ENCODE measurements at places on chromosomes 16 and 17. TPM values are rescaled to one million over a fixed set of nuclear protein-coding genes. Genes with fewer than 3 reads are reported as not detected.

- DNase-seq, result no peak
- H3K36me3 ChIP-seq, result no peaks in the 10 kb centered on the region
- H3K27ac ChIP-seq, result peak overlapping the region; percentile 47
- no peaks in the 10 kb centered on the region for H3K27me3 ChIP-seq
- no peak overlapping the region for H3K4me3 ChIP-seq
Observed at GRCh38 chr17:48484850-48485249, 46.0 kb downstream of the HOXB1 start.

DNA sequence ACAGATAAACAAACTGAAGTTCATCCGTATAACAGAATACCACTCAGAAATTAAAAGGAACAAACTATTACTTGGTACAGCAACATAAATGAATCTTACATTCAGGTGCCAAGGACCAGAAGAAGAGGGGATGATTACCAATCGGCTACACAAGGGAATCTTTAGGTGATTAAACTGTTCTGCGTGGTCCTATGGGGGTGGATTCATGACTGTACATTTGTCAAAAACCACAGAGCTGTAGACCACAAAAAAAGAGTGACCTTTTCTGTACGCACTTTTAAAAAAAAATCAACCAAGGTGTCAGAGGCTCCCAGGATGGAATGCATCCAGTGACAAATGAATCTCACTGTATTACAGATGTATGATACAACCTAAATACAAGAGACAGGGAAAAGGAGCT is 110.8 kb downstream of the CDYL2 start:
- peaks cover 48% of the 10 kb centered on the region for H3K27me3 ChIP-seq
- H3K4me3 ChIP-seq, result no peak overlapping the region
- H3K36me3 ChIP-seq, result no peaks in the 10 kb centered on the region
- H3K27ac ChIP-seq, result no peak overlapping the region
- no peaks in the 10 kb centered on the region for H3K4me1 ChIP-seq
- DNase-seq, result no peak

DNA sequence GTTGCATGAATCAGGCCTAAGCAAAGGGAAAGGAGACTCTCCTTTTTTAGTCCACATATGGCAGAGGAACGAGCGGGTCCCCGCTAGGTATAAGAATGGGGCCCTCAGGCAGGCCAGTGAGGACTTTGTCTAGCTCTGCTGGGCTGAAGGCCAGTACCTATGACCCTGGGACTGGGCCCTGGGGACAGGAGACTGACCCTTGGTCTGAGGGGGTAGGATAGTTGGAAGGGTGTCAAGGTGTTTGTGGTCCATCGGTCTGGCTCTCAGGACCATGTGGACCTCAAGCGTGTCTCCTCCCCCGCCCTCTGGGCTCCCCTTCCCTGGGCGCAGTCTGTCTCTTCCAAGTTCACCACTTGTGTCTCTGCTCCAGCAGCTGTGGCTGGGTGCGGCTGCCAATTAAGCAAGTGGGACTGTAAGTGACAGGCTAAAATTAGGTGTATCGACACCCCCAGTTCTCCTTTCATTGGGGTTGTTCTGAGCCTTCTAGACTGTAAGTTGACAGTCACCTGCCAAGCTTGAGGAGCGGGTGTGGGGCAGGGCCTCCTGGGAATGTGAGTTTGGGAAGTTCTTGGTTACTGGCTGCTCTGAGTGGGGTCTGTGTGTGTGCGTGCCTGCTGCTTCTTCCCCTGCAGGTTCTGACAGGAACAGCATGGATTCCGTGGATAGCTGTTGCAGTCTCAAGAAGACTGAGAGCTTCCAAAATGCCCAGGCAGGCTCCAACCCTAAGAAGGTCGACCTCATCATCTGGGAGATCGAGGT is 24.5 kb downstream of the AKAP1 start:
- H3K36me3 ChIP-seq, result peaks cover 16% of the 10 kb centered on the region
- no peak overlapping the region for H3K27ac ChIP-seq
- peaks cover 13% of the 10 kb centered on the region for H3K4me1 ChIP-seq
- H3K27me3 ChIP-seq, result no peaks in the 10 kb centered on the region
- no peak overlapping the region for H3K4me3 ChIP-seq

- H3K4me1 ChIP-seq, result peaks cover 5% of the 10 kb centered on the region
- no peaks in the 10 kb centered on the region for H3K36me3 ChIP-seq
- no peak for DNase-seq
Observed at GRCh38 chr16:52573365-52574299, 26.7 kb upstream of the TOX3 start.

DNA sequence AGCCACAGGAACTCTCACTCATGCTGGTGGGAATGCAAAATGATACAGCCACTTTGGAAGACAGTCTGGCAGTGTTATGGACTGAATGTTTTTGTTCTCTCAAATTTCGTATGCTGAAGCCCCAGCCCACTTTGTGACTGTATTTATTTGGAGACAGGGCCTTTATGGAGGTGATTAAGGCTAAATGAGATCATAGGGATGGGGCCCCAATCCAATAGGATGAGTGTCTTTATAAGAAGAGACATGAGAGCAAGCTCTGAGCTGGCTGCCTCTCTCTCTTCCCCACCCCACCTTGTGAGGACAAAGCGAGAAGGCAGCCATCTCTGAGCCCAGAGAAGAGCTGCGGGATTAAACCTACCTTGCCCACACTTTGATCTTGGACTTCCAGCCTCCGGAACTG is 21.9 kb upstream of the RAI1 start:
- peaks cover 7% of the 10 kb centered on the region for H3K4me1 ChIP-seq
- H3K4me3 ChIP-seq, result no peak overlapping the region
- no peak overlapping the region for H3K27ac ChIP-seq
- no peaks in the 10 kb centered on the region for H3K36me3 ChIP-seq
- H3K27me3 ChIP-seq, result peaks cover 1% of the 10 kb centered on the region
- DNase-seq, result no peak

- H3K27ac ChIP-seq, result no peak overlapping the region
- H3K4me3 ChIP-seq, result no peak overlapping the region
- H3K27me3 ChIP-seq, result no peaks in the 10 kb centered on the region
Observed at GRCh38 chr16:19389246-19389645, 28.4 kb upstream of the TMC5 start.

GRCh38 chr17:78069695-78070094 is 58.9 kb downstream of the TMC6 start:
- H3K27ac ChIP-seq, result no peak overlapping the region
- DNase-seq, result no peak
- H3K36me3 ChIP-seq, result peaks cover 35% of the 10 kb centered on the region
- H3K27me3 ChIP-seq, result no peaks in the 10 kb centered on the region
- no peak overlapping the region for H3K4me3 ChIP-seq

GRCh38 chr17:82870091-82870491 is 30.3 kb upstream of the ZNF750 start:
- peaks cover 15% of the 10 kb centered on the region for H3K36me3 ChIP-seq
- DNase-seq, result no peak
- no peak overlapping the region for H3K27ac ChIP-seq
- peaks cover 38% of the 10 kb centered on the region for H3K4me1 ChIP-seq
- no peaks in the 10 kb centered on the region for H3K27me3 ChIP-seq

- no peak overlapping the region for H3K27ac ChIP-seq
- H3K4me3 ChIP-seq, result no peak overlapping the region
- H3K36me3 ChIP-seq, result no peaks in the 10 kb centered on the region
- H3K27me3 ChIP-seq, result no peaks in the 10 kb centered on the region
Observed at GRCh38 chr16:59719121-59719520, 985.0 kb upstream of the GOT2 start.

GRCh38 chr16:88541831-88542616 is 28.2 kb upstream of the ZC3H18 start:
- H3K27ac ChIP-seq, result no peak overlapping the region
- DNase-seq, result no peak
- H3K4me3 ChIP-seq, result no peak overlapping the region
- peaks cover 39% of the 10 kb centered on the region for H3K27me3 ChIP-seq
- peaks cover 2% of the 10 kb centered on the region for H3K4me1 ChIP-seq

- H3K27ac ChIP-seq, result no peak overlapping the region
- no peak for DNase-seq
- H3K4me3 ChIP-seq, result no peak overlapping the region
- no peaks in the 10 kb centered on the region for H3K36me3 ChIP-seq
- peaks cover 5% of the 10 kb centered on the region for H3K4me1 ChIP-seq
Observed at GRCh38 chr17:5895276-5895675, 174.9 kb upstream of the WSCD1 start.

DNA sequence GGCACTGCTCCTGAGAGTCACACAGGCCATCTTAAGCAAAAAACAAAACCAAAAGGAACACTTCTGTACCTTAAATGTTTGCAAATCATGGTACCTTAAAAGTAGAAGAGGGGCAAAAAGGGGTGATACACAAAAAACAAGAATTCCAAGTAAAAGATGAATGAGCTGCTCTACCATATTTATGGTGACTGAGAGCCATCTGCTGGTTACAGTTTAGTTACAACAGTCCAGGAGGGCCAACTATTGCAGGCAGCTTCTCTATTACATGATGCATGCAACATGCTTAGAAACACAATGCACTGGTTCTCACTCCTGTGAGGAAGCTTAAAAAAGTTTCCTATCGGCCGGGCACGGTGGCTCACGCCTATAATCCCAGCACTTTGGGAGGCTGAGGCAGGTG is 53.5 kb downstream of the STX8 start:
- H3K27ac ChIP-seq, result no peak overlapping the region
- no peak overlapping the region for H3K4me3 ChIP-seq
- H3K36me3 ChIP-seq, result no peaks in the 10 kb centered on the region
- DNase-seq, result no peak
- no peaks in the 10 kb centered on the region for H3K27me3 ChIP-seq
- peaks cover 25% of the 10 kb centered on the region for H3K4me1 ChIP-seq

- H3K27me3 ChIP-seq, result no peaks in the 10 kb centered on the region
- DNase-seq, result no peak
- H3K4me1 ChIP-seq, result peaks cover 32% of the 10 kb centered on the region
- peak overlapping the region; percentile 34 for H3K27ac ChIP-seq
Observed at GRCh38 chr17:41627316-41628072, 3.1 kb upstream of the KRT17 start.

DNA sequence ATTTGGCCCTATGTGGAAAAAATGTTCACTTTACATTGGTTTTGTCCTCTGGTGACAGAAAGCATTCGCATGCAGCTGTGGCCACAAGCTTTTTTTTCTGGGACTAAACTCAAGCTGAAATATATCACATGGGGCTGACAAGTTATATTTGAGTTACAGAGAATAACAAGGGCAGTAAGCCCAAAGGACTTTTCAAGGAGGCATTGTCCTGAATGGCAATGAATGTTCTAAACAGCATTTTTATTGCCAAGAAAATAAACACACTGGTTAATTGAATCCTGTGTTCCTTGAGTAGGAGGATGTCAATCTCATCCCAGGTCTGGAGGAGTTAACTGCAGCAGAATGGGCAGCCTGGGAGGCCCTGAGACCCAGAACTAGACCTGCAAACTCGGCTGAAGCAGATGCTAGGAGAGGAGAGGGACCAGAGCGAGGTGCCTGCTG is 114.5 kb downstream of the COPRS start:
- no peak overlapping the region for H3K27ac ChIP-seq
- no peak for DNase-seq
- H3K36me3 ChIP-seq, result no peaks in the 10 kb centered on the region

- peaks cover 11% of the 10 kb centered on the region for H3K4me1 ChIP-seq
- no peak overlapping the region for H3K27ac ChIP-seq
- no peaks in the 10 kb centered on the region for H3K36me3 ChIP-seq
Observed at GRCh38 chr17:42246515-42246914, 29.7 kb downstream of the STAT5B start.

GRCh38 chr17:38873640-38874380 is 4.0 kb downstream of the LASP1 start:
- no peak for DNase-seq
- peak overlapping the region; percentile 42 for H3K4me3 ChIP-seq
- H3K36me3 ChIP-seq, result peaks cover 5% of the 10 kb centered on the region

- H3K36me3 ChIP-seq, result peaks cover 43% of the 10 kb centered on the region
- no peak overlapping the region for H3K4me3 ChIP-seq
- H3K27me3 ChIP-seq, result no peaks in the 10 kb centered on the region
- no peak overlapping the region for H3K27ac ChIP-seq
Observed at GRCh38 chr17:36525113-36525512, 9.6 kb downstream of the MYO19 start.

DNA sequence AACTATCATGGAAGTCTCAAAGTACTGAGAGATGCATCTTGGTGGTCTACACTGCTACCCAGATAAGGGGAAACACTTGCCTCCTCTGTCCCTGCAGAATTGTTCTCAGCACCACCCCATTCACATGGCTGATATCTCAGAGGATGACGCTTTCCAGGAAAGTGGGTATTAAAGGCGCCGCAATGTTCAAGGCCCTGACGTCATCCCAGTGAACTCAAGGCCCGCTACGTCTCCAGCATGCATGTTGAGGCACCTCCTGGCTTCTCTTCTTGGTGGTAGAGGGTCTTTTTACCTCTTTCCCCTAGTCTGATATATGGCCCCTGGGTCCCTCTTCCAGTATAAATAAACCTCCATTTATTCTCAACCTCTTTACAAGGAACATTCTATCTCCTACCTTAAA is 1.0 kb downstream of the OR1A1 start:
- H3K27ac ChIP-seq, result no peak overlapping the region
- H3K36me3 ChIP-seq, result no peaks in the 10 kb centered on the region
- no peaks in the 10 kb centered on the region for H3K4me1 ChIP-seq
- H3K27me3 ChIP-seq, result no peaks in the 10 kb centered on the region
- H3K4me3 ChIP-seq, result no peak overlapping the region
- no peak for DNase-seq

GRCh38 chr16:28193530-28194423 is 18.0 kb downstream of the XPO6 start:
- H3K36me3 ChIP-seq, result peaks cover 6% of the 10 kb centered on the region
- no peaks in the 10 kb centered on the region for H3K27me3 ChIP-seq
- peak overlapping the region; percentile 89 for H3K27ac ChIP-seq
- H3K4me1 ChIP-seq, result peaks cover 31% of the 10 kb centered on the region
- DNase-seq, result no peak
- H3K4me3 ChIP-seq, result no peak overlapping the region

DNA sequence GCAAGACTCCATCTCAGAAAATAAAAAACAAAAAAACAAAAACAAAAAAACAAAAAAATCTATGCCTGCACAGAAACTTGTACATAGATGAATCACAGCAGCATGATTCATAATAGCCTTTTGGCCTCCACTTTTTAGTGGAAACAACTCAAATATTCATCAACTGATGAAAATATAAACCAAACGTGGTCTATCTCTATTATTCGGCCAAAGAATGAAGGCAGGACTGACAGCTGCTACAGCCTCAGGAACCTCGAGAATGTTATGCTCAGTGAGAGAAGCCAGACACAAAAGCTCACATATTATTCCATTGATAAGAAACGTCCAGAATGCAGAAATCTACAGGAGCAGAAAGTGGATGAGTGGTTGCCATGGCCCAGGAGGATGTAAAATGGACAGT is 19.8 kb downstream of the PPL start:
- no peaks in the 10 kb centered on the region for H3K36me3 ChIP-seq
- H3K4me3 ChIP-seq, result no peak overlapping the region
- peaks cover 19% of the 10 kb centered on the region for H3K4me1 ChIP-seq
- DNase-seq, result no peak

GRCh38 chr17:17027442-17028058 is 14.7 kb upstream of the MPRIP start:
- DNase-seq, result no peak
- no peak overlapping the region for H3K4me3 ChIP-seq
- H3K4me1 ChIP-seq, result peaks cover 36% of the 10 kb centered on the region
- no peaks in the 10 kb centered on the region for H3K27me3 ChIP-seq
- H3K36me3 ChIP-seq, result no peaks in the 10 kb centered on the region
- peak overlapping the region; percentile 96 for H3K27ac ChIP-seq

- H3K4me1 ChIP-seq, result no peaks in the 10 kb centered on the region
- DNase-seq, result no peak
- H3K36me3 ChIP-seq, result no peaks in the 10 kb centered on the region
- H3K27ac ChIP-seq, result no peak overlapping the region
- no peak overlapping the region for H3K4me3 ChIP-seq
Observed at GRCh38 chr17:5254903-5255521, 20.4 kb upstream of the SCIMP start.

SLFN13 gene
- total RNA-seq, result 23.1 TPM

KRTAP4-1 gene
- total RNA-seq, result not detected

SLFN14 gene
- not detected for total RNA-seq

KRT32 gene
- not detected for total RNA-seq

C16orf46 gene
- total RNA-seq, result 0.90 TPM

SLC47A2 gene
- total RNA-seq, result not detected

RAMP2 gene
- 19.5 TPM for total RNA-seq

PRCD gene
- 9.9 TPM for total RNA-seq

TEKT5 gene
- total RNA-seq, result 1.1 TPM

ARHGDIG gene
- 4.8 TPM for total RNA-seq

TXNDC17 gene
- 45.5 TPM for total RNA-seq
